ENCODE measurements at places on chromosomes 16 and 17.

DNA sequence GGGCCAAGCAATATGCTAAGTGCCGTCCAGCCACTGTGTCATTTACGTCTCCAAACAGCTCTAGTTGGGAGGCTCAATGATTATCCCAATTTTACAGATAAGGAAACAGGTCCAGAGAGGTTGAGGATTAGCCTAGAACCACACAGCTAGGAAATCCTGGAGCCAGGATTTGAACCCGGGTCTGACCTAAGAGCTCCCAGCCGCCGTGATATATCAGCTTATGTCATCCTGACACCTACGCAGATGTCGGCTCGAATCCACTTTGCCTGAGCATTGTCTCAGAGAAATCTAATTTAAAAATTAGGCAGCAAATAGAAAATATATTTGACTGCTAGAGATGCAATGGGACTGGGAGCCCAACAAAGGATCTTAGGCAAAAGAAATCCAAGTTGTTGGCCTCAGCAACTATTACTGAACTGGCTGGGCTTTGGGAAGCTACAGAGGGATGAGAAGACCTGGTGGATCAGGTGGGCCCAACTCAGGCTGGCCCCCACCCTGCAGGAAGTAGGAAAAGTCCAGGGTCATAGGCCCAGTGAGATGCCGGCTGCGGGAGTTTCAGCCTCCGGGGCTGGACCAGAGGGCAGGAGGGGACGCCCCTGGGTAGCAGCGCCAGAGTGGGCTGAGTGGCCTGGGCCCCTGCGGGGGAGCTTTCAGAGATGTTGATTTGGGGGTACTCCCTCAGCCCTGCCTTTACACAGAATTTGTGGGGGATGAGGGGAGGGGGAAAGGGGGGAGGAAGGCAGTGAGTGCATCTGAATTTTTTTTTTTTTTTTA lies 35.1 kb upstream of the IL21R start:
- no peak for DNase-seq

GRCh38 chr17:34781571-34782108 lies 179.6 kb downstream of the CCT6B start:
- DNase-seq, result no peak

DNA sequence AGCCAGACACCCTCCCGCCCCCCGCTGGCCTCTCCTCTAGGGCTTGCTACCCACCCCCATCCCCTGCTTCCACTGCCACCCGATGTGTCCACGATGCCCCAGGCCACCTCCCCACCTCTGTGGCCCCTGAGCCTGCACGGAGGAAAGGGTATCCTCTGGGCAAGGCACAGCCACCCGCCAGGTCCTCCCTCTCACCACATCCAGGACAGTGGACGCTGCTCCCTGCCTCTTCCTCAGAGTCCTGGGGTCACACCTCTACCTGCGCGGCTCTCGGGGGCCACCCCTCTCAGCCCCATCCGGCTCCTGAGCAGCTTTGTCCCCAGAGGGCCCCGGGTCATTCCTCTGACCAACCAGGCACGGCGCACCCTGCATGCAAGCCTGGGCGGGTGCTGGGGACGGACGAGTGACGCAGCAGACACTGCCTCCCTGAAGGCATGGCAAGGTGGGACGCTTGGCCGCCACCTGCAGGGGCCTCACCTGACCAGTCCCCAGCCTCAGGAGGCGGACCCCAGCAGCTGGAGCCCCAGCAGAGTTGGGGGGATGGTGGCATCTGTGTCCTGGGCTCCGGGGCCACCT lies 24.8 kb downstream of the FLYWCH1 start:
- no peak for DNase-seq

GRCh38 chr16:8741636-8742035 lies 55.8 kb downstream of the TMEM186 start:
- no peak for DNase-seq

DNA sequence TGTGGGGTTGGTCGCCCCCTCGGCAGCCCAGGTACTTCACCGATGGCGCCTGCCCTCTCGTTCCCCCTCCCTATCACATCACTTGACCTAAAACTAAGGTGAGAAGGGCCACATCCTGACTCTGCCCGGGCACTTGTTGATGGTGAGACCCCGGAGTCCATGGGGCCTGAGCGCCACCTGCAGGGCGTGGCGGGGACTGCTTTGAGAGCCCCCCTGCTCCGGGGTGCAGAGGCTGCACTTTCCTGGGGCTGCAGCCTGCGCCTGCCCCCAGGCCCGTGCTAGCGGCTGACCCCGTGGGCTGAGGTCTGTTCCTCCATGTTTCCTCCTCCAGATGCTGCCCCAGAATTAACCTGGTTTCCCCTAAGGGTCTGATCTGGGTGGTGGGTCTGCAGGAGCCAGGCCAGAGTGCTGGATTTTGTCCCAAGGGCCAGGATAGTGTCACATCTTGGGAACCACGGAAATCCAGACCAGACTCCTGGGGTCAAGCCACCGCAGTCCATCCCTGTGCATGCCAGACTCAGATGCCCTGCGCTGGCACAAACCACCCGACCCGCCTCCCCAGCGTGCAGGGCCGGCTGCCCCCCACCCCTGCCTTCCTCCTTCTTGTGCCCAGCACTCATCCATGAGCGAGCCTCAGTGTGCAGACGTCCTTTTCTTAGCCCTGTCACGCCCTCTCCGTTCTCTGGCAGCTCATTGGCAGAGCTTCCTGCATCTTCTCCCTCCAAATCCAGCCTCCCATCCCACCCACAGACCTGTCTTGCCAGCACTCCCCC lies 2.7 kb downstream of the NDUFAF8 start:
- DNase-seq, result no peak

DNA sequence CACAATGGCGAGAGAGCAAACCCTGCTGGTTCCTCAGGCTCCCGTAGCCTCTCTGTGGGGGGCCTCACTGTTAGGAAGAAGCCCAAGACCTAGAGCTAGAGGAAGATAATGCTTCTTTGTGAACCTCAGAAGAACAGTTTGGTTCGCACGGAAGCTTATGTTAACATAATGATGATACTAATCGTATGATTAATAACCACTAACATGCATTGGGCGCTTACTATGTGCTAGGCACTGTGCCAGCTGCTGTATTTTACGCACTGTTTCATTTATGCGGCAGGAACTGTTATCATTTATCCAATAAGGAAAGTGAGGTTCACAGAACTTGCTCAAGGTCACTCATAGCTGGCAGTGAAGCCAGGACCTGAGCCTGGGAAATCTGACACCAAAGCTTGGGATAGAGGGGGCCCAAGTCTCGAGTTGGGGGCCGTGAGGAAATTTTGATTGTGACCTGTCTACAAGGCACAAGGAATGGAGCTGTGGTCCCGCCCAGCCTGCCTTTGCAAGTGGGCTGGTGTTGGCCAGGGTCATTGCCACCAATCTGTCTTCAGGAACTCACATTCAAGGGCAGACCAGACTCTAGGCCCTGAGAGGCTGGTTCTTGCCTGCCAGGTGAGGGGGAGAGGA lies 6.8 kb downstream of the PRCD start:
- DNase-seq, result no peak

- DNase-seq, result no peak
These were observed 1.6 kb downstream of the NHERF1 start for GRCh38 chr17:74750039-74750326.

DNA sequence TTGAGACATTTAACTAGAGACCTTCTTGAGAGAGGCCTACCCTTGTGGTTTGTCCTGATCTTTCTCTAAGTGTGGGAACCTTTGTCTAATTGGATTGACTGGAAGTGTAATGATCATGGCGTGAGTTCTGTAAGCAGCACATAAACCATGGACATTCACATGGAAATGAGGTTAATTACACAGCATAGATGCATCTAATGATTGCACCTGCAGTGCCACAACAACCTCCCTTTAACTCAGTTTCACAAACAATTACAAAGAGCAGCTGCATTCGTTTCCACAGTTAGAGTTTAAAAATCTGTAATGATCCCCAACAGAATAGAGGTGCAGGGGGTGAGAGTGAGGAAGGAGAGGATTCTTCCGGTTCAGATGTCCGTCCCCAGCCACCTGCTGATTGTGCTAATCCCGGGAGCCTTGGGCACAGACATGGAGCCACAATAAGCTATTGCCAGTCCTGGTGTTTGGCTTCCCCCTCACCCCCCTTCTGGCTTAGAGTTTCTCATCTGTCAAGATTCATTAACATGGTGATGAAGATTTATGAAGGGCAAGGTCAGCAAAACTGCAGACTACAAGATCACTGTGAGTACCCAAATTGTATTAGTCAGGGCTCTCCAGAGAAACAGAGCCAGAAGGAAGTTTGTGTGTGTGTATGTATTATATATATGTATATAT lies 659.2 kb upstream of the SOX9 start:
- no peak for DNase-seq

GRCh38 chr17:7834542-7834956 lies 532 bp downstream of the KDM6B start:
- no peak for DNase-seq

- no peak for DNase-seq
These were observed 133.5 kb downstream of the CMIP start for GRCh38 chr16:81578076-81578475.

- no peak for DNase-seq
These were observed 22.2 kb downstream of the SERPINF1 start for GRCh38 chr17:1783834-1784611.

GRCh38 chr17:3474212-3474611 lies 1.6 kb upstream of the ASPA start:
- peak; percentile 15 for DNase-seq

DNA sequence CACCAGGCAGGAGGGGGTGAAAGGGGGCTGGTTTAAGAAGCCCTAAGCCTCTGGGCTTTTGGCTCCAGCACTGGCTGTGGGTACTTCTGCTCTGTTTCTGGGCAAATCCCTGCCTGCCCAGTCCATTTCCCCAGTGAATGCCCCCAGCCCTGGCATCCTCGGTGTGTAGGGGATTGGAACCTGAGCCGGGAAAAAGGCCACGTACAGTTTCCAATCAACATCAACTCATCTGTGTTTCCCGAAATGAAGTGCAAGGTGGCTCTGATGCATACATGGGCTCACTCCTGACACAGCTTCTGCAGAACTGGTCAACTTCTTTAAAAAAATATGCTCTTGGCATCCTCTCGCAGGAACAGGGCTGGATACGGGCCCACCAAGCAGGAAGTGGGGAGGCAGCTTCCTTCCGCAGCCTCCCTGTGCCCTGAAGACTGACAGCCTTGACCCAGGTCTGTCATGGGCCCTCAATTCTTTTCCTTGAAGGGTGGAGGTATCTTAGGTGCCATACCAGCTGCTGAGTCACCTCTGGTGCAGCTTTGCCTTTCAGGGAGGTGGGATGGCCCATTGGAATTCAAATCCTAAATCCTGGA lies 73.3 kb downstream of the N4BP1 start:
- no peak for DNase-seq

DNA sequence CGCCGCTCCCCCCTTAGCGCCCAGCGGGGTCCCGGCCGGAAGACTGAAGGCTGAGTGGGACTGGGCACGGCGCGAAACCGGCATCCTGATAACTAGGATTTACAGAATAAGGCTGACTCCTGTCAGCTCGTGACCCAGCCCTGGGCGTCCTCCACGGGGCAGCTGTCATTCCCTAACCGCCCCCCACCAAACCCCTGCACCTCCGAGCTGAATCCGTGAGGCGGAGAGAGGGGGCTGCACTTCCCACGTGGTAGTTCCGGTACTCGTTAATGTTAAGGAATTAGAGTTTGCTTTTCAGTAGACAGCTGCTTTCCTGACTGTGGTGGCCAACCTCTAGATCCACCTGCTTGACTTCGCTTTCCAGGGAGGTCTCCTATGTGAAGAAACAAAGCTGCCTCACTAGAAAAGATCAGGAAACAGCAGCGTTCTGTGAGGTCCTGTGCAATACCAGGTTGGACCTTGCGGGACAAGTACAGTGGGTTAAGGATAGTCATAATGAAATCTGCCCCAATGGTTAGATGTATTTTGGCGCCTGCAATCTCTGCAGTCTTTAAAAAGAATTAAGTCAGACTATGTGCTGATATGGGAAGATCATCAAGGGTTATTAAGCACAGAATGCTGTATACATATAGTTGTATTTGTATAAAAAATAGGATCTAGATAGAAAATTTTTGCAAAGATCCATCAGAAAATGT lies 1.1 kb upstream of the WBP2 start:
- peak; percentile 32 for DNase-seq

DNA sequence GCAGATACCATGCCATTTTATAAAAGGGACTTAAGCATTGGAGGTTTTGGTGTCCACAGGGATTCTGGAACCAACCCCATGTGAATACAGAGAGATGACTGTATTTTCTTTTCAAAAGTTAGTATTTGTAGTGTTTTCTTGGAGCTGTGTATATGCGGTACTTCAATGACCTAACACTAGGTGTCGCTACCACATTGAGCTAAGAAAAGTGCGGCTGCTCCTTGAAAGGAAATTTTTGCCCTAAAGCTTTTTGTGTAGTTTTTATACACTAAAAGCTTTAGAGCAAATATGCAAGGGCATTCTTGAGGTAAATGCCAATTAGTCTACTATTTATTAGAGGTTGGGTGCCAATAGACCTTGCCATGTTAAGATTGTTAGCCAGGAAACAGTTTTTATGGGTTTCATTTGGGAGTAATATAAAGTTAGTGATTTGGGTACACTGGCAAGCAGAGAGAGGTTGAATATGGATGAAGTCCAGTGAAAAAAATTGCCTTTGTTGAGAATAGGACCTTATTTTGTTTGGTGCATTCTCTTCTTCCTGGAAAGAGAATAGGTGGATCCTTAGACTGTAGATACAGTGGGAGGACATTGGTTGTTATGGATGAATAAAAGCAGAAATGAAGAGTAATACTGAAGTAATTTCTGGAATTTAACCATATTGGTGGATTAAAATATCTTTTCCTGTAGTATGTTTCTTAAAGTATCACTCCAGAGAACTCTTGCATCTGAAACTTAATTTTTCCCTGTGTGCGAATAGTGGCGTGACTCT lies 43.3 kb downstream of the BCAS3 start:
- DNase-seq, result peak; percentile 76

- DNase-seq, result no peak
These were observed 28.5 kb downstream of the STAT5B start for GRCh38 chr17:42247734-42248133.

GRCh38 chr16:85629326-85629725 lies 16.2 kb downstream of the GSE1 start:
- DNase-seq, result no peak

GRCh38 chr16:84390131-84390785 lies 21.9 kb downstream of the ATP2C2 start:
- no peak for DNase-seq

DNA sequence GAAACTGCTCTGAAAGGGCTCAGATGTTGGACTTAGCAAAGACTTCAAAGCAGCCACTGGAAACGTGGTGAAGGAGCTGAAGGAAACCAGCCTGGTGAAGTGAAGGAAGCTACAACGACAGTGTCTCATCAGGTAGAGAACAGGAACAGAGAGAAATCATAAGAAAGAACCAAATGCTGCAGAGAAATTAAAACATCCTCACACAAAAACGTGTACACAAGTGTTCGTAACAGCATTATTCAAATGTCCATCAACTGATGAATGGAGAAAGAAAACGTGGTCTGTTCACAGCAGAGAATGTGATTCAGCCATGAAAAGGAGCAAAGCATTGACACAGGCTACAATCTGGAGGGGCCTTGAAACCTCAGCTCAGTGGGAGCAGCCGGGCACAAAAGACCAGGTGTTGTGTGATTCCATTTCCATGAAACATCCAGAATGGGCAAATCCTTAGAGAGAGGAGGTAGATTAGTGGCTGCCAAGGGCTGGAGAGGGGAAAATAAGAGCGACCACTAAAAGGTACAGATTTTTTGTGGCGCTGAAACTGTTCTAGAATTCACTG lies 26.9 kb downstream of the IFT140 start:
- DNase-seq, result no peak
